RPMI7951 (cell line): ENCODE measurements at places on chromosomes 6 and 20. TPM values are rescaled to one million over a fixed set of nuclear protein-coding genes. Genes with fewer than 3 reads are reported as not detected.

LHFPL5 gene
- total RNA-seq = not detected in 2 replicates

HEY2 gene
- 0.10 and 0.36 TPM in 2 replicates for total RNA-seq

C2 gene
- not detected in 2 replicates for total RNA-seq

NKAIN4 gene
- not detected in 2 replicates for total RNA-seq

GPR63 gene
- total RNA-seq = 0.24 and 0.29 TPM in 2 replicates

TUBB2A gene
- total RNA-seq = 265 and 319 TPM in 2 replicates

SLC26A8 gene
- total RNA-seq = not detected in 2 replicates

UFL1 gene
- total RNA-seq = 24.2 and 27.0 TPM in 2 replicates

GLP1R gene
- total RNA-seq = not detected in 2 replicates

GSTA1 gene
- total RNA-seq = 0.48 and 0.68 TPM in 2 replicates

BCAS4 gene
- total RNA-seq = 5.9 and 11.6 TPM in 2 replicates
